Naive thymus-derived CD4-positive, alpha-beta T cell (primary cell): ENCODE measurements at places on chromosomes 2 and 18. TPM values are rescaled to one million over a fixed set of nuclear protein-coding genes. Genes with fewer than 3 reads are reported as not detected.

The ASB1 gene
- total RNA-seq = 26.9 TPM

The G6PC2 gene
- total RNA-seq = not detected

The CDH2 gene
- 0.27 TPM for total RNA-seq

GRCh38 chr2:60331115-60331809 lies 222.2 kb downstream of the BCL11A start:
- DNase-seq = no peak

DNA sequence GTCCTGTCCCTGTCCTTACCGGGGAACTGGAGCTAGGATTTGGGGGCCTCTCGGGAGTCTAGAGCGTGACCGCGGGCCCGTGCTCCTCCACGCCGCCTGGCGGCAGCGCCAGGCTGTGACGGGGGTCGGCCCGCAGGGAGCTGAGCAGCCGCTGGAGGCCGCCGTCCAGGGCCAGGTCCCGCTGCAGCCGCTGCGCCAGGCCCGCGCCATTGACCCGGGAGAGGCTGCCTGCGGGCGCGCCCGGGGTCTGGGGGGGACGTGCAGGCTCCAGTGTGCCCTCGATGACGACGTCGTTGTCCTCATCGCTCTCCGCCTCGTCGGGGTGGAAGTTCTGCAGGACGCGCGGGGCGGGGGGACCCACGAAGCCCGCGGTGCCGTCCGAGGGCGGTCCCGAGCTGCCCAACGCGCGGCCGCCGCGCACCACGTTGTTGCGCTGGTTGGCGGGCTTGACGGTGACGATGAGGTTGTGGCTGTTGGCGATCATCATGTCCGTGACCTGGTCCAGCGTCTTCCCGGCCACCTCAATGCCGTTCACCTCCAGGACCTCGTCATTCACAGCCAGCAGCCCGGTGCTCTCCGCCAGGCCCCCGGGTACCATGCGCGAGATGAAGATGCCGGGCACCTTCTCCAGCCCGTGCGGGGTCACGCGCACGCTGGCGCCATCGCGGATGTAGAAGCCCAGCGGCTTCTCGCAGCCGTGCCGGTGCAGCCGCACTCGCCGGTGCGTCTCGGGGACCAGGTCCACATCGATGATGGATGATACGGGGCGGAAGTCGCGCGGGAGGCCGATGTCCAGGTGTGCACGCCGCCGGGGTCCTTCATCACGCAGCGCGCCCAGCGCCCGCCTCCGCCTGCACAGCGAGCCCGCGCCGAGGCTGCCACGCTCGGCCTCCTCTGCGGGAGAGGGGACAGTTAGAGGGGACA lies 50.9 kb downstream of the ADNP2 start:
- DNase-seq = no peak
